HCEC 1CT (cell line): ENCODE measurements at places on chromosomes 7 and 10.

GRCh38 chr10:15245530-15245929 lies 77.0 kb upstream of the NMT2 start:
- no peak for DNase-seq

- DNase-seq, result no peak
Measured at GRCh38 chr7:12440229-12440628, 36.6 kb upstream of the VWDE start.

DNA sequence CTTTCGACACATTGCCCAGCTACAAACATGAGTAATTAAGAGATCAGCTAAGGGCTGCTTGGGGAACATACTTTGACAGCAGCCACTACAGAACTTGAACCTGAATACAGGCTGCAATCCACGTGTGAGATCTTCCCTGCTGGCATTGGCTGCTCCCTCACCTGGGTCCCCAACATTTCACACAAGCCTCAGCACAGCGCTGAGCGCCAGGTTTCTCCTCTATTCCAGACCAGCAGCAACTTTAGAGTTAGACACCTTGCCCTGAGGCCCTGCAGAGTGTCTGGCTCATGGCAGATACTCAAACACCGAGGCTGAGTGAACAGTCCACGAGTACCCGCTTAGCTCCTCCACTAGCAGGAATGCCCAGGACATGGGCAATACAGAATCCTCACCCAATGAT lies 1.3 kb upstream of the WIPF3 start:
- DNase-seq, result no peak

DNA sequence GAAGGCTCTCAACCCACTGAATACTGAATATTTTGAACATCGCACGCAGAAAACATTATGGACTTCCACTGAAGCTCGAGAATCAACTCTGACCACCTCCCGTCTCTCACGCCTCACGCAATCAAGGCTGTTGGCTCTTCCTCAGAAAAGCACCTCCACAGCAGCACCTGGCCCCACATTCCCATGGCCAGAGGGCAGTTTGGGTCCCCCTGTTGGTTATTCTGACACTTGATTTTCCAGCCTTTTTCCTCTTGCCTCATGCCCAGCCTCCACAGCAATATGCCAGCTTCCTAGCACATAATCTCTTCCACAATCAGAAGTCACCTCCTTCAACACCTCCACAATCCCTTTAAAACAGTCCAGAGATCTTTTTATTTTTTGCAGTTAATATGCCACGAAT lies 55.9 kb downstream of the SVOPL start:
- DNase-seq, result no peak

- DNase-seq, result peak; percentile 78
Measured at GRCh38 chr10:17001961-17002749, 127.5 kb downstream of the CUBN start.

DNA sequence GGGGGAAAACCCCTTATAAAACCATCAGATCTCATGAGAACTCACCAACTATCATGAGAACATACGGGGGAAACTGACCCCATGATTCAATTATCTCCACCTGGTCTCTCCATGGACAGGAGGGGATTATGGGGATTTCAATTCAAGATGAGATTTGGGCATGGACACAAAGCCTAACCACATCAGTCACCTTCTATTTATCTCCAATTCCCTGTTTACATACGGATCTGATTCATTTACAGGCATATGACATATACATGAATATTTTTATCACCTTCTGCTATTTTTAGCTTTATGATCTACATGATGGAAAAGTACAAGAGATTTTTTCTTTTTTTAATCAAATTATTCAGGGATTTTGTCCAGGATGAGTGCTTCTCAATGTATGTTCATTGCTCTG lies 944.5 kb downstream of the REEP3 start:
- DNase-seq, result no peak
